ENCODE measurements at places on chromosomes 16 and 17. TPM values are rescaled to one million over a fixed set of nuclear protein-coding genes. Genes with fewer than 3 reads are reported as not detected.

YBX2 gene
- 0.15 TPM for total RNA-seq

ALOX12B gene
- not detected for total RNA-seq

DNA sequence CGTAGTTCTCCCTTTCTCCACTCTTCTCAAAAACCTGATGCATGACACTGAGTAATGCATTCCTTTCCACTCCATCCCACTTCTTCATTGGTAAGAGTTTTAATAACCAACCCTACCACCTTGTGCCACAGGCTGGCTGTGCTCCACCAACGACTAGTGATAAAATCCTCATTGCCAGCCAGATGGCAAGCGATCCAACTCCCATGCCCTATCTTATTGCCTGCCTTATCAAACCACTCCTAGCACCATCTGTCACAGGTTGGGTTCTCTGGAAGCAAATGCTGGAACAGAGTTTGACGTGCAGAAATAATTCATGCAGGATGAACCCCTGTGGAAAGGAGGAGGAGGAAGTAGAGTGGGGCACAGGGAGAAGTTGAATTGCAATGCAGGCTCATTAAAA lies 99.5 kb downstream of the CHD9NB start:
- no peak for DNase-seq

GRCh38 chr16:88533932-88534637 lies 36.1 kb upstream of the ZC3H18 start:
- DNase-seq, result peak; percentile 83

DNA sequence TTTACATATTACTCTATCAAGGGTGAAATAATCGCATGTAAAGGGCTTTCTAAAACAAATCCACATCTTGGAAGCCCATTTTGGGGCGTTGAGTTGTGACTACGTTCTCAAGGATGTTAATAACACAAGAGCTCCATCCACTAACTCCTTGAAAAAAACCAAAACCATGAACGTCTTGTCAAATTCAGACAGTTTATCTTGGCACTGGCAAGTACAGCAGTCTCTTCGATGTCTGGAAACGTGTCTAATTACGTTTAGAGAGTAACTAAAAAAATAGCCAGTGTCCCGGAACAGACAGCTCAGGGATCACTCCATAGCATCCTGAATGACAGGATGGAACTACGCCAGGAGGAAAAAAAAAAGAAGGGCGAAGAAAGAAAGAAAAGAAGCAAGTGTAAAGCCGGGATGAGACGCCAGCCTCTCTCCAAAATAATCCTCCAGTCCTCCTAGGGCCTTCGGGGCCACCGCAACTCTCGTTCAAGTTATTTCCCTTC lies 954 bp downstream of the MYO1D start:
- DNase-seq, result peak; percentile 20

All from Daoy (cell line).